ENCODE measurements at places on chromosomes 4 and X. TPM values are rescaled to one million over a fixed set of nuclear protein-coding genes. Genes with fewer than 3 reads are reported as not detected.

Gene DSPP
- not detected for total RNA-seq

Gene PF4V1
- 1.6 TPM for total RNA-seq

Gene IL15
- 6.6 TPM for total RNA-seq

Gene CHRNA9
- total RNA-seq: not detected

Gene MYOZ2
- total RNA-seq: not detected

Gene GSPT2
- total RNA-seq: 6.7 TPM

Gene GSX2
- not detected for total RNA-seq

Gene PDLIM5
- total RNA-seq: 73.2 TPM

Gene SSX2
- not detected for total RNA-seq

Gene SMR3A
- not detected for total RNA-seq

All from myometrial cell (primary cell).